ENCODE measurements at places on chromosomes 16 and 17. TPM values are rescaled to one million over a fixed set of nuclear protein-coding genes. Genes with fewer than 3 reads are reported as not detected.
A peak's percentile ranks its signal among the peaks of the same experiment; 100 is the strongest.

DNA sequence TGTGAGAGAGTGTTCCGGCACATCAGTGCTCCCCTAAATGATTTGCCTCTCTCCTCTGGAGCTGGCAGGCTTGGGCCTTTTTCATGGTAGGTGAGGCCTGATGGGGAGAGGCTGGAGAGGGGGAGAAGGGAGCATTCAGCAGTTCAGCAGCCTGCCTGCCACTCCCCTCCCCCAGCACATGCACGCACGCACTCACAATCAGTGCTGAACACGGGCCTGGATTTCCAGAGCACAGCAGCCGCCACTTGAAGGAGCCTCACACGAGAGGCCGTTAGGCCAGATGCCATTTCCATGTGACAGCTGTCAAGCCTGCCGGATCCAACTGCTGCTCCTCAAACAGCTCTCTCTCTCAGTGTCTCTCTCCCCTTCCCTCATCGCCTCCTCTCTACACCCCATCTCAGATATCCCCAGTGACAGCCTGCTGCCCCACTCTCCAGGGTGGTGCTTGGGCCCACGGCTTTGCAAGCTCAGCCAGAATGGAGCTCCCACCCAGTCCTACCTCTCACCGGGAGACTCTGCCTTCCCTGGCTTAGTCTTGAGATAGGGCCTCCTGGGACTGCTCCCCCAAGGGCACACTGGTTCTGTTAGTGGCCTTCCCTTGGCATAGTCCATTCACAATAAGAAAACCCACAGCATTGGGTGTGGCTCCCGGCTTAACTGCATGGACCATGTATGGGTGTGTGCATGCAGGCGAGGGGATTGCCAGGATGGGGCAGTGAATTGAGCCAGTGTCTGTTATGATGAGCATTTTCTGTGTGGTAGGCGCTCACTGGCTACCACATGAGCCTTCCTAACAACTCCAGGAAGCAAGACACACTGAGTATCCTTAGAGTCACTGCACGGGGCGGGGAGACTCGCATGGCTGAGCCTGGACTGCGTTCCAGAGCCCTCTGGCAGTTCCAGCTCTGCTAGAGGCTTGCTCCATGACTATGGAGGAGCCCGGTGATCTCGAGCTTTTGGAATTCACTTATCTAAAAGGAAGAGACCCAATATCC lies 226.2 kb downstream of the CCDC182 start:
- H3K4me3 ChIP-seq, result no peak overlapping the region
- peaks cover 50% of the 10 kb centered on the region for H3K4me1 ChIP-seq
- peak overlapping the region; percentile 84 for H3K27ac ChIP-seq
- peak; percentile 76 for DNase-seq

DNA sequence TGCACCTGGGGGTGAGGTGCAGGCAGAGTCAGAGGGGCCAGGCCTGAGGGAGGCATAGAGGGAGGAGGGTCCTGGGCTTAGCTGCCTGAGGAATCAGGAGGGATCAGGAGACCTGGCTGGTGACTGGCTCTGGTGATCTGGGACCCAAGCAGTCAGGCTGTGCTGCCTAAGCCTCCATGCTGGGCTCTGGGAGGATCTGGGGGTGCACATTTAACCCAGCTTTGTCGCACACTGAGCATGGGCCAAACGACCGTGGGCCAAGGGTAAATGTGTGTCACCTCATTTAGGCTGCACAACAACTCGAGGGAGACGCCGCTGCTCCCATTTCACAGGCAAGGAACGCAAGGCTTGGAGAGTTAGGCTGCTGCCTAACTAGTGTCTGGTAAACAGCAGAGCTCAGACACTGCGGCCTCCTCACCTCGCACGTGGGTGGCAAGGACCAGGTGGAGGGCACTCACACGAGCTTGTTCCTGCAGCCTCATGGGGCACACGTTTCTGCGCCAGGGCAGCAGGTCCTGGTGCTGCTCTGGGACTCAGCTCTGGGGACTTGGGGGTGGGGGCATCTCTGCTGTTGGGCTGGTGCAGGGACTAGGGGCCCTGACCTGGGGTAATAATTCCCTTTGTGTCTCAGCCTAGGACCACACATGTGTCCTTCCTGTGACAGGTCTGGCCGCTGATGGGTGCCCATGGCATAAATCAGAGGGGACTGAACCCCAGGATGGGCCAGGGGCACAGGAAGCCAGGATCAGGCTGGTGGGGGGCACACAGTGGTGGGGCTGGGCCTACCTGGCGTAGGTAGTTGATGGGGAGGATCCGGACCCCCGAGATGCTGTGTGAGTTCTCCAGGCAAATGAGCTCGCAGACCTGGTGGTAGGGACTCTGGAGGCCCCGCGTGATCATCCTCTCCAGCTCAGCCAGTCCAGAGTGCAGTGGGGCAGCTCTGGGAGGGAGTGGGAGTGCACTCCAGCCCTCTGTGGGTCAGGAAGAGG lies 18.7 kb downstream of the TMEM235 start:
- no peaks in the 10 kb centered on the region for H3K36me3 ChIP-seq
- H3K27ac ChIP-seq, result no peak overlapping the region
- no peaks in the 10 kb centered on the region for H3K27me3 ChIP-seq
- no peak for DNase-seq

DNA sequence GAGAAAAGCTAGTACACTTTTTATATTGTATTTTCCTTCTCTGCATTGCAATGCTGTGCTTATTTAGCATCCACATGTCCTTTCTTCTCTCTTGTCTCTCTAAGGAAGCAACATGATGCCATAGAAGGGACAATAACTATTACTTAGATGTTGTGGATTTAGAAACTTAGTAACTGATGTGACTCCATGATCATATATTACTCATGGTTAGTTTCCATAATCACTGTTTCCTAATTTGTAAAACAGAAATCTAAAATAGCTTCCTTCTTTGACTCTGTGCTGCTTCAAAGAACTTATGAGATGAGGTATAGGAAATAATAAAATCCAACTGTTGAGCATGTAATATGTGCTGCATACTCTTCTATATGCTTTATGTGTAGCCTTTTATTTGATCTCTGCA lies 6.6 kb upstream of the ABCA5 start:
- DNase-seq, result no peak
- no peaks in the 10 kb centered on the region for H3K4me1 ChIP-seq
- no peaks in the 10 kb centered on the region for H3K36me3 ChIP-seq
- H3K27ac ChIP-seq, result no peak overlapping the region
- H3K4me3 ChIP-seq, result no peak overlapping the region

DNA sequence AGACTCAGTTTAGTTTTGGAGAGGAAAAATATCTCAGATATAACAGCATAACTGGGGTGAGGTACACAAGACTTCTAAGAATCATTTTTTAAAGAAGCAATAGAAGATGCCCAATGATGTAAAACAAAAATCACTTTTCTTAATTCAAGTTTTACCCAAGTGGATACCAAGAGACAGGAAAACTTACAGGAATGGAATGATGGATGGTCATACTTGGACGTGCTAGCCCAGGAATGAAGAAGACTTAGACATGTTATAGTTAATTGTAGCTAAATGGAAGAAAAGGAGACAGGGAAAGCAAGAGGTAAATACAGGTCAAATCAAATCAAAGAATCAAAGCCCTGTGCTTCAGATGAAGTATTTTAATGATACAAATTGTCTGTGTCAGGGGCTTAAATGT lies 312.7 kb upstream of the KCNJ16 start:
- H3K27me3 ChIP-seq, result no peaks in the 10 kb centered on the region
- peak overlapping the region; percentile 55 for H3K27ac ChIP-seq
- no peak for DNase-seq
- no peaks in the 10 kb centered on the region for H3K36me3 ChIP-seq
- H3K4me3 ChIP-seq, result no peak overlapping the region

DNA sequence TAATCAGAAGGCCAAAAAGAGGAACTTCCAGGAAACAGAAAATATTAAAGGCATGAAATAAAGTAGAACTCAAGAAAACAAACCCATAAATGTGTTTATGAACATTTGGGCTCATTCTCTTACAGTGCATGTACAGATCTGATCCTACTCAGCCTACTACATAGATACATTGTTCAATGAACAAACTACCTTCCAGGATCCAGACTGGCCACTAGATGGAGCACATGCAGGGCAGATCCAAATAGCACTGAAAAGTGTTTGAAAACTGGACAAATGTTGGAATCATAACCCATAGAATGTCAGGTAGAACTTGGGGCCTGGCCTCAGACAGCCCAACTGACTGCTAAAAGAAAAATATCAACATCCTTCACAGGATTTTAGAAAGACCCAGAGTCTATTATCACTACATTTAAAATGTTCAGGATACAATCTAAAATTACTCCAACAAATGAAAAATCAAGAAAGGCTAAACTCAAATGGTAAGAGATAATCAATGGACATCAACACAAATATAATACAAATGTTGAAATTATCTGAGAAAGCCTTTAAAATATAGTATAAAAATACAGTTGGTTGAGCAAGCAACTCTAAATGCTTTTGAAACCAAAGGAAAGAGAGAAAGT lies 122.4 kb upstream of the NUDT7 start:
- peak; percentile 63 for DNase-seq
- no peaks in the 10 kb centered on the region for H3K27me3 ChIP-seq
- no peaks in the 10 kb centered on the region for H3K36me3 ChIP-seq
- no peaks in the 10 kb centered on the region for H3K4me1 ChIP-seq
- H3K4me3 ChIP-seq, result no peak overlapping the region

DNA sequence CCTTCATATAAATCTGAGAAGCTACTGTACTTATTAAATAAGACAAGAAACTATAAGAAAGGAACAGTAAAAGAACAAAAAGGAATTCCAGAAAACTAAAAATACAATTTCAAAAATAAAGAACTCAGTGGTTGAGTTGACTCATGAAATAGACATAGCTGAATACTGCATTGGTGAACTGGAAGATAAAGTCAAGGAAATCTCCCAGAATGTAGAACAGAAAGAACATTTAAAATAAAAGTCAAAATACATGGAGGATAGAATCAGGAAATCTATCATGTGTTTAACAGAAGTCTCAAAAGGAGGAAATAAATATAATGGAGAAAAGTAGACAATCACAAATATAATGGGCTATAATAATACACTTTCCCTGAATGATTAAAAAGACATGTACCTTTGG lies 136.4 kb upstream of the PMFBP1 start:
- H3K36me3 ChIP-seq, result no peaks in the 10 kb centered on the region
- peak overlapping the region; percentile 45 for H3K27ac ChIP-seq

GRCh38 chr17:73066148-73066884 lies 26.2 kb downstream of the SLC39A11 start:
- no peak overlapping the region for H3K27ac ChIP-seq
- H3K4me1 ChIP-seq, result peaks cover 20% of the 10 kb centered on the region
- no peak for DNase-seq
- H3K36me3 ChIP-seq, result no peaks in the 10 kb centered on the region
- H3K27me3 ChIP-seq, result no peaks in the 10 kb centered on the region

The RNPS1 gene
- total RNA-seq, result 107 TPM

The UTS2R gene
- not detected for total RNA-seq

The CCDC144A gene
- 0.48 TPM for total RNA-seq

The CCL3 gene
- total RNA-seq, result 12.7 TPM

The TAC4 gene
- not detected for total RNA-seq

The DCTPP1 gene
- 33.8 TPM for total RNA-seq
